ENCODE measurements at places on chromosomes 4 and X. TPM values are rescaled to one million over a fixed set of nuclear protein-coding genes. Genes with fewer than 3 reads are reported as not detected.

DNA sequence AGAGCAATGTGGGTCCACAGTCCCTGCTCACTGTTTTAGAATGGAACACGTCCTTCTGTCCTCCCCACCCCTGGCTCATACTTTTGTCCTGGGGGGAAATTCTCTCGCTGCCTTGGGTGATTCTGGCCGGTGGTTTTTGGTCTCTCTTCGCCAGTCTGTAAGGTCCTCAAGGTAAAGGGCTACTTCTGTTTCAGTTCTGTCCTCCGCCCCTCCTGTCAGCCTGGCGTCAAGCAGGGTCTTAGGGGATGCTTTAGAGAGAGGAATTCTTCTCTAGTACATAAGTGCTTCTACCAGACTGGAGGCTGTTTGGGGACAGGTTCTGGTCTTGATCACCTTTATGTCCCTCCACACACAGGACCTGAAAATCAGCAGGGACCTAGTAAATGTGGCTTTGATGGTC lies 617 bp upstream of the MRFAP1L1 start:
- peaks cover 46% of the 10 kb centered on the region for H3K4me1 ChIP-seq
- H3K27ac ChIP-seq, result peak overlapping the region; percentile 87
- H3K4me3 ChIP-seq, result peak overlapping the region; percentile 69

DNA sequence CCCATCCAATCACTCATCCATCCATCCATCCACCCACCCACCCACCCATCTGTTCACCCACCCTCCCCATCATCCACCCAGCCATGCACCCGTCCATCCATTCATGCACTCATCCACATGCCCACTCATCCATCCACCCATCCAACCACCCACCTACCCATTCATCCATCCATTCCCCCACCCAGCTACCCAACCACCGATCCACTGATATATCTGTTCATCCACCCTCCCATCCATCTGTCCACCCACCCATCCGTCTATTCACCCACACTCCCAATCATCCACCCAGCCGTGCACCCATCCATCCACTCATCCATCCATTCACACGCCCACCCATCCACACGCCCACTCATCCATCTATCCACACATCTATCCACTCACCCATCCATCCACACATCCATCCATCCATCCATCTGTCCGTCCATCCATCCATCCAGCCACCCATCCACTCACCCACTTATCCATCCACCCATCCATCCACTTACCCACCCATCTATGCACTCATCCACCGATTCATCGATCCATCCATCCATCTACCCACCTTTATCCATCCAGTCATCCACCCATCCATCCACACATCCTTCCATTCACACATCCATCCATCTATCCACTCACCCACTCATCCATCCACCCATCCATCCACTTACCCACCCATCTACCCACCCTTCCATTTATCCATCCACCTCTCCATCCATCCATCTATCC lies 28.4 kb downstream of the ASMTL start:
- H3K27me3 ChIP-seq, result no peaks in the 10 kb centered on the region
- DNase-seq, result no peak
- H3K4me3 ChIP-seq, result no peak overlapping the region
- H3K36me3 ChIP-seq, result peaks cover 11% of the 10 kb centered on the region
- no peak overlapping the region for H3K27ac ChIP-seq
- H3K4me1 ChIP-seq, result no peaks in the 10 kb centered on the region

- no peak for DNase-seq
- H3K27ac ChIP-seq, result peak overlapping the region; percentile 77
- H3K36me3 ChIP-seq, result no peaks in the 10 kb centered on the region
These were observed 661 bp downstream of the SPIN4 start for GRCh38 chrX:63350465-63350877.

- no peaks in the 10 kb centered on the region for H3K36me3 ChIP-seq
- no peak overlapping the region for H3K4me3 ChIP-seq
- no peak overlapping the region for H3K27ac ChIP-seq
- DNase-seq, result no peak
- no peaks in the 10 kb centered on the region for H3K4me1 ChIP-seq
These were observed 20.5 kb downstream of the DDIT4L start for GRCh38 chr4:100169491-100170485.

GRCh38 chr4:186137196-186137794 lies 32.8 kb downstream of the FAM149A start:
- H3K4me1 ChIP-seq, result no peaks in the 10 kb centered on the region
- no peak for DNase-seq
- no peak overlapping the region for H3K27ac ChIP-seq
- no peaks in the 10 kb centered on the region for H3K36me3 ChIP-seq

GRCh38 chr4:113312529-113312928 lies 263.1 kb downstream of the ANK2 start:
- H3K4me3 ChIP-seq, result no peak overlapping the region
- no peak for DNase-seq
- H3K27ac ChIP-seq, result no peak overlapping the region

GRCh38 chr4:87823200-87823599 lies 9.6 kb upstream of the MEPE start:
- H3K36me3 ChIP-seq, result no peaks in the 10 kb centered on the region
- no peak overlapping the region for H3K27ac ChIP-seq
- H3K27me3 ChIP-seq, result no peaks in the 10 kb centered on the region
- H3K4me3 ChIP-seq, result no peak overlapping the region

DNA sequence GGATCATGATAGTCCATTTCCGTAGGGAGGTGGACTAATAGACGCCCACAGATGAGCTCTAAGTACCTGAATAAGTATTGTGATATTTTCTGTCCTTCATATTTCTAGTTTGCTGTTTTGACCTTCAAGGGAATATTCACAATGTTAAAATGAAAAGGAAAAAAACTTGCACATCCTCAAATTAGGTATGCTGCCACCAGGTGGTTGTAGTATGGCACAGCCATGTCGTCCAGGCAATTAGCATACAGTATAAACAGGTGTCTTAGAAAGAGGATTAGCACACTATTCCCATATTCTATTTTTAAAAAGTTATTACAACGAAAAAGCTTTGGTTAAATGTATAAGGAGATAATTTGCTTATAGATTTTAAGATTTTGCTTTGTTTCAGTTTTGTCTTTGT lies 802.0 kb downstream of the RPA4 start:
- no peak for DNase-seq
- H3K4me3 ChIP-seq, result no peak overlapping the region
- no peak overlapping the region for H3K27ac ChIP-seq
- H3K27me3 ChIP-seq, result no peaks in the 10 kb centered on the region
- H3K4me1 ChIP-seq, result no peaks in the 10 kb centered on the region
- H3K36me3 ChIP-seq, result no peaks in the 10 kb centered on the region

DNA sequence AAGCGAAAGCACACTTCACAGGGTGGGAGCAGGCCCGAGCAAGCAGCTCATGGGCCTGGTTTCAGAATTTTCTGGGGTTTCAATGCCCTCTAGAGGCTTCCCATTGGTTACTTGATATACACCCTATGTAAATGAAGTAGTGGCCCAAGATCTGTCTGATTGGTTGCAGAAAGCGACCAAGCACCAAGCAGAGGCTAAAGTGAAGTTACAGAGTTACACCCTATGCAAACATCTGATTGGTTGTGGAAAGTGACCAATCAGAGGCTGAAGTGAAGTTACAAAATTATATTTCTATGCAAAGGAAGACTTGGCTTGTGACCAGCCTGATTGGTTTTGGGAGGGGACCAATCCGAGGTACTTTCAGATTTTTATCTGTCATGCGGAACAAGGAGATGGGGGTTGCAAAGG lies 8.2 kb downstream of the FHIP1A start:
- no peaks in the 10 kb centered on the region for H3K36me3 ChIP-seq
- no peak overlapping the region for H3K4me3 ChIP-seq
- no peaks in the 10 kb centered on the region for H3K27me3 ChIP-seq
- H3K27ac ChIP-seq, result peak overlapping the region; percentile 58
- H3K4me1 ChIP-seq, result no peaks in the 10 kb centered on the region
- no peak for DNase-seq

DNA sequence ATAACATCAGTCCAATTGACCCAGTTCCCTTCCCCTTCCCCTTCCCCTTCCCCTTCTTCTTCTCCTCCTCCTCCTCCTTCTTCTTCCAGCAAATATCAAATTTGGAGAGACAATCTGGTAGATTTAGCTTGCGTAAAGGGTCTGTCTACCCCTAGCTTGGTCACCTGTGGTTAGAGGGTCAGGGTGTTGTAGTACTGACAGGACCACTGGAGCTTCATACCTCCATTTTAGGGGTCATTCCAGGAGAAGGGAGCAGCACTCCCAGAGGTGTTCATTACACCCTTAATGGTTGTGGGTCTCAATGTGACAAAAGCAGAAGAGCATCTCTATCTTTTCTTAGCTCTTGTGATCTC lies 3.7 kb upstream of the FGB start:
- H3K4me1 ChIP-seq, result no peaks in the 10 kb centered on the region
- no peak for DNase-seq
- no peaks in the 10 kb centered on the region for H3K27me3 ChIP-seq
- no peak overlapping the region for H3K27ac ChIP-seq
- no peaks in the 10 kb centered on the region for H3K36me3 ChIP-seq

C4orf36 gene
- total RNA-seq, result 5.0 TPM

NEIL3 gene
- total RNA-seq, result 2.1 TPM

RNF175 gene
- total RNA-seq, result not detected

CSAG1 gene
- not detected for total RNA-seq

CLCN5 gene
- 5.3 TPM for total RNA-seq

CFI gene
- 6.1 TPM for total RNA-seq

UGT2A2 gene
- not detected for total RNA-seq

MAGEC1 gene
- not detected for total RNA-seq

PRSS48 gene
- total RNA-seq, result not detected

H2BW2 gene
- not detected for total RNA-seq

NPNT gene
- total RNA-seq, result 15.4 TPM

FRMPD4 gene
- not detected for total RNA-seq

Data from esophagus squamous epithelium (tissue), 5 donors.